ENCODE measurements at places on chromosomes 2 and 18.

GRCh38 chr2:68839260-68839833 lies 31.9 kb downstream of the BMP10 start:
- no peak for DNase-seq

- no peak for DNase-seq
Measured at GRCh38 chr2:216015722-216016464, 2.5 kb upstream of the MREG start.

DNA sequence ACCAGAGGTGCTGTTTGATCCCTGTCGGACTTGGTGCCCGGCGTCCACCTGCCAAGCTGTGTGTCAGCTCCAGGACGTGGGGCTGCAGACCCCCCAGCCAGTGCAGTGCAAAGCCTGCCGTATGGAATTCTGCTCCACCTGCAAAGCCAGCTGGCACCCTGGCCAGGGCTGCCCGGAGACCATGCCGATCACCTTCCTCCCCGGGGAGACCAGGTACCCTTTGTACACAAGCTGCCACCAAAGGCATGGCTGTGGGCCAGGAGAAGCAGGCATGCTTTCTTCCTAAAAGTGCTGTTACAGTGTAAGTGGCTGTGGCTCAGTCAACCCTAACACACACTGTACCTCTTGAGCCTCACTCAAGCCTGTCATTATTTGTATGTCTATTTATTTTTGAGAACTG lies 103.3 kb downstream of the RNF144A start:
- DNase-seq = no peak

DNA sequence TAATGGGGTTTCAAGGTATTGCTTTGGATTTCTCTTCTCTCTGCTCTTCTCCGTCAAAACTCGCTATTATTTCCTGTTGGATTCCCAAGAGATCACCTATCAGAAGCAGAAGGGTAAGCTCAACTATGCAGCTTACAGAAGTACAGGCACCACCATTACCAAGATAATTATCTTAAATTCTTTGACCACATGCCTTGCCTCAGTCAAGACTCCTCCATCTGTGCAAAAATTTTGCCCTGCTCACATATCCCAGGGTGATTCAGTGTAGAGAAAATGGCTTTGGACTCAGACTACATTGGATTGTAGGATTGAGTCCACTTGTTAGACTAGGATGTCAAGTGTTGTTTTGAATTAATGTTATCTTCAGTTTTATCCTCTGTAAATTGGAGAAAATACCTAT lies 698.7 kb downstream of the TDRD15 start:
- no peak for DNase-seq

GRCh38 chr2:174673876-174674275 lies 76.3 kb upstream of the WIPF1 start:
- peak; percentile 82 for DNase-seq

DNA sequence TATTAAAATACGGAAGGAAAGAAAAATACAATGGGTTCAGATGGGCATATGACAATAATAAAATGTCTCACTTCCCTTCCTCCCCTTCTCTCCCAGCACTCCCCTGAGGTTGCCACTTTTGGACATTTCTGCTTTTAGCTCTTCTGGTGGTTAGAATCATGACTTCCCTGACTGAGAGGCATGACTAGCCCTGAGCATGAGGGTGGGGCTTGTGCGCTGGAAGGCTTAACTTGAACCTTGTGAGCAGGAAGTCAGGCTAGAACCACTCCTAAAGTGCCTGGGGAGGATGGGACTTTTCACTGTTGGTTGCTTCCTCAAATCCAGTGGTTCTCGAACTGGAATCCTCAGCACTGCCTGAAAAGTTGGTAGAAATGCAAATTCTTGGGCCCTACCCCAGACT lies 19.7 kb upstream of the ARHGAP25 start:
- DNase-seq = no peak

DNA sequence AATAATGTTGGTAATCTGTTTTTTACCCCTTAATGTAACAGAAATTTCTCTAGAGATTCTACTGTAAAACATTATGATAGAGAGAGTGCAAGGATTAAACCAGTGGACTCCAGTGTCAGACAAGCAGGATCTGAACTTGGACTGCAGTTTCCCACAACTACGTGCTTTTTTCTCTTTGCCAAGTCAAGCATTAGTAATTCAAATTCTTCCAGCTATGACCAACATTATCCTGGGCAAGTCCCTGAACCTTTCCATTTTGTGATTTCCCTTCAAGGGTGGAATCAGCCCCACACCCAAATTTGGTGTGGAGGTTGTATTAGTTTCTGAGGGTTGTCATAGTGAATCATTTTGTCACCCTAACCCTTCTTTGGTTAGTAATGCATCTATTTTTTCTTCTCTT lies 482.0 kb downstream of the ZNF516 start:
- DNase-seq = no peak

GRCh38 chr18:34709750-34710441 lies at the start of gene DTNA:
Gene DTNA, plus strand, starts transcription at chr18:34710298. Its CDS starts 45,679 bp downstream, at chr18:34755977.
- peak; percentile 96 for DNase-seq

GRCh38 chr18:79698668-79699335 lies 19.2 kb downstream of the CTDP1 start:
- no peak for DNase-seq

- DNase-seq = no peak
Measured at GRCh38 chr18:73893880-73894279, 253.8 kb downstream of the FBXO15 start.

- no peak for DNase-seq
Measured at GRCh38 chr2:159128191-159128590, 158.3 kb downstream of the WDSUB1 start.

GRCh38 chr2:173075056-173075780 lies 428 bp upstream of the MAP3K20 start:
- no peak for DNase-seq

DNA sequence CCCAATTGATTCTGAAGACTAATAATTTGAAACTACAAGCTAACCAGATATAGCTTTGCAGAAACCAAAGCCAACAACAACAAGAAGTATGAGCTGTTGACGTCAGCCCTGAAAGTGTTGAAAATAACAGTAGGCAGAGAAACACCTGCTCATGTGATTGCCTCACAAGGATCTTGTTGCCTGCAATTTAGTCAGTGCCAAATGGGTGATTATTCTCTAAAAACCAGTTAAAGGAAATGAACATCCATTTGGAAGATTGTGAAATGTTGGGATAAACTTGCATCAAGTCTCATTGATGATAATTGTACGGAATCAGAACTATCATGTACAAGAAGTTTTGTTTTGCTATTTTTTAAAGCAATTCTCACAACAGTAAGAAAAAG lies 2.8 kb downstream of the CYTIP start:
- no peak for DNase-seq

- DNase-seq = no peak
Measured at GRCh38 chr18:37242826-37243560, 322.6 kb downstream of the CELF4 start.

DNA sequence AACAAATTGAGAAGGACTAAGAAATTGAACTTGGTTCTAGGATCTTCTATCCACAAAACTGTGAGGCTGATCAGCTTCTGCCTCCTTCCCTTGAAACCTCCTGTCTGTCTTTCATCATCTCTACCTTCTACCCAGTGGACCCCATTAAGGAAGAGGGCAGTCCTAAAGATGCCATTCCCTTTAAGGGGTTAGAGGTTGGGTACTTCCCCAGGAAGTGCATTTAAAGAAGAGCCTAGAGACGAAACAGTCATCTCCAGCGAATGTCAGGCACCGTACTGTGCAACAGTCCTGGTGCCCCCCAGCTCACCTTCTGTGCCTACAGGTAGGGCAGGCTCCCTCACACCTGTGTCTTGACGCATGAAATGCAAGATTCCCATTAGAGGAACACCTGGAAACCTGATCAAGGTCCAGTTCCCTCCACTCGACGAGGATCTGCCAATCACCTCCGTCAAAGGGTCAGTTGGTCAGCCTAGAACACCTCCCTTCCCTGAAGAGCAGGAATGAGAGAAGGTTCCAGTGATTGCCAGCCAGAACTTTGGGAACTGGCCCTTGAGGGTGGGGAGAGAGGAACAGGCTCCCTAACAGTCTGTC lies 20.9 kb downstream of the LOXHD1 start:
- no peak for DNase-seq

DNA sequence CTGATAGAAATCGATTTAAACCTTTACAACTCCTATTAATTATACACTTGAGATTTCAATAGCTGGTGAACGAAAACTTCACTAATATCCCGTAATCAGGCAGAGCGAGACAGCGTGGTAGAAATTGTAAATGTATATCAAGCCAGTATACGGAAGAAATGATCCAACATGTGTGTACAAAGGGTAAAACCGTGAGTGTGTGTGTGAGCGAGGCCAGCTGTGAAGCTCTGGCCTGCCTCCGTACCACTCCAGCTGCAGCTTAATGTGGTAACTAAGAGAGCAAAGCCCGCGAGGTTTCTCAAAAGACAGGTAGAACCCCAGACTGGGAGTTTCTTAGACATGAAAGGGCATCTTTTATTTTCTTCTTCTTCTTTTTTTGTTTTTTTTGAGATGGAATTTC lies 52.3 kb upstream of the ZNF516 start:
- no peak for DNase-seq

- peak; percentile 56 for DNase-seq
Measured at GRCh38 chr2:171741189-171741588, 53.9 kb downstream of the DYNC1I2 start.

DNA sequence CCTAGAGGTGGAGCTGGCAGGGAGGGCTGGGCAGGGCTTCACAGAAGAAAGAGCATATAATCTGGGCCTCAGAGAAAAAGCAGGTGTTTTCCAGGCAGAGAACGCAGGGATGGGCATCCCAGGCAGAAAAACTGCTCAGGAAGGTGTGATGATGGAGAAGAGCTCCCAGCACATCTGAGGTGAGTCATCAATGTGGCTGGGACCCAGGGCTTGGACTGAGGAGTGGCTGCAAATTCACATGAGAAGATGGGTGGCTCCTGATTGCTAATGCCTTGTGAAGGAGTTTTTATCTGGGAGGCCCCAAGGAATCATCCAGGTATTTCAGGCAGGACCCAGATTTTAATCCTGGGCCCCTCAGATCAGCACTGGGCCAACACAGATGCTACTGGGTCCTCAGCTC lies 10.2 kb downstream of the IL1F10 start:
- peak; percentile 12 for DNase-seq

DNA sequence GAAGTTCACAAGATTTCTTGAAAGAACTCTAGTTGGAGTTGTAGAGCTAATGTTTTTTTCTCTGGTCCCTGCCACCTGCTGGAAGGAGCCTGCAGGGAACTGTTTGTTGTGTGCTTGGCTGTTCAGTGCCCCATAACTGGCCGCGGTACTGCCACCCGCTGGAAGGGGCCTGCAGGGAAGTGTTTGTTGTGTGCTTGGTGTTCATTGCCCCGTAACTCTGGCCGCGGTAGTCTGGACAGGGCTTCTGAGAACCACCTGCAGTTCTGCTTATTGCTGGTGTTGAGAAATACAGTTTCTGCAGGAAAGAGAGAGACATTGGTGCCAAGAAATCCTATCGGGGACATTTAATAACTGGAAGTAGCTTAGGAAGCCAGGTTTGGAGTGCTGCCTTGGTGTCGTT lies 58.1 kb downstream of the AGAP1 start:
- DNase-seq = peak; percentile 41

DNA sequence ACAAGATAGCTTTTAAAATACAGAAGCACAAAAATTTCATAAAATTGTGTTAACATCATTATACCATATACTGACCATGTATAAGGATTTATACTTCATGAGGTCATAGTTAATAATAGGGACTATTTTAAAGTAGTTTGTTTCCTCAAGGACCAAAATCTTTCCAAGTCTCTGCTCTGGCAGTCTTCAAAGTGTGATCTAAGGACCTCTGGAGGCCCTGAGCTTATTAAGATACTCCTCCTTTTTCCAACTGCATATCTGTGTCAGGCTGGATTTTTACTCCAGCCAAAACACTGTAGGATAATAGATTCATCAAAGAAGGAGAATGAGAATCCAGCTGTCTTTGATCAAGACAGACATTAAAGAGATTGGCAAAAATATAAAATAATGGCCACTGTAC lies 1.7 kb upstream of the SCYGR2 start:
- no peak for DNase-seq

- peak; percentile 88 for DNase-seq
Measured at GRCh38 chr2:172404824-172405223, 22.6 kb upstream of the ITGA6 start.

DNA sequence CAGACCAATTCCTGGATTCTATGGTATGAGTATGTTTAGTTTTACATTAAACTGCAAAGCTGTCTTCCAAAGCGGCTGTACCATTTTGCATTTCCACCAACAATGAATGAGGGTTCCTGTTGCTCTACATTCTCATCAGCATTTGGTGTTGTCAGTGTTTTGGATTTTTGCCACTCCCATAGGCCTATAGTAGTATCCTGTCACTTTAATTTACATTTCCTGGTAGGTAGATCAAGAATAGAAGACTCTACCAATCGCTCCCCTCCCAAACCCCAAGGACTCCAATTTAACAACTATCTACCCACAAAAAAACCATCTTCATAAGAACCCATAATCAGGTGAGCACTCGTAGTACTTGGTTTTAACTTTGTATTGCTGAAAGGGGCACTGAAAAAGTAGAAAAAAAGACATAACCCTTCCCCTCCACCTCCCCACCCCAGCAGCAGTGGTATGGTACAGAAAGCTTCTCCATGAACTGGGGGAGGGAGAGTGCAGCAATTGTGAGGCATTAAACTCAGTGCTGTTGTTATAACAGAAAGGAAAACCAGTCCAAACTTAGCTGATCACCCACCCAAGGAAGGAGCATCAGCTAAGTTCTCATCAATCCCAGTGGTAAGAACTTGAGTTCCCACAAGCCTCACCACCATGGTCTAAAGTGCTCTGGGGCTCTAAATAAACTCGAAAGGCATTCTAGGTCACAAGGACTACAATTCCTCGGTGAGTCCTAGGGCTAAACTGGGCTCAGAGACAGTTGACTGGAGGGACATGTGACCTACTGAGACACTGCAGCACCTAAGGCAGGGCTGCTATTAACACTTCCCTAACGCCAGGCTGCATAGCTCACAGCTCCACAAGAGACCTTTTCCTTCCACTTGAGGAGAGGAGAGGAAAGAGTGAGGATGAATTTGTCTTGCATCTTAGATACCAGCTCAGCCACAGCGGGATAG lies 35.5 kb upstream of the CYTIP start:
- DNase-seq = no peak

GRCh38 chr2:20401489-20401835 lies 45.4 kb upstream of the RHOB start:
- DNase-seq = no peak

DNA sequence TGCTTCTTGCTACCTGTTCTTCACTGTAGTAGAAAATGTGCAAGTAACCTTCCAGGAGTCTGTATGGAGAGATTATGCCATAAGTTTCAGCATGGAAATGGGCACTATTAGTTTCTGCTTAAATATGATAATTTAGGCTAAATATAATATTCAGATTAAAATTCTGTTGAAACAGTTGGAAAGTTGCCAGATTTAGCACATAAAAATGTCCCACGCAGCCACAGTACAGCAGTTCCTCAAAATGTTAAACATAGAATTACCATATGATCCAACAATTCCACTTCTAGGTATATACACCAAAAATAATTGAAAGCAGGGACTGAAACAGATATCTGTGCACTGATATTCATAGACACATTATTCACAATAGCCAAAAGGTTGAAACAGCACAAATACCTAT lies 121.2 kb downstream of the NRP2 start:
- DNase-seq = no peak

DNA sequence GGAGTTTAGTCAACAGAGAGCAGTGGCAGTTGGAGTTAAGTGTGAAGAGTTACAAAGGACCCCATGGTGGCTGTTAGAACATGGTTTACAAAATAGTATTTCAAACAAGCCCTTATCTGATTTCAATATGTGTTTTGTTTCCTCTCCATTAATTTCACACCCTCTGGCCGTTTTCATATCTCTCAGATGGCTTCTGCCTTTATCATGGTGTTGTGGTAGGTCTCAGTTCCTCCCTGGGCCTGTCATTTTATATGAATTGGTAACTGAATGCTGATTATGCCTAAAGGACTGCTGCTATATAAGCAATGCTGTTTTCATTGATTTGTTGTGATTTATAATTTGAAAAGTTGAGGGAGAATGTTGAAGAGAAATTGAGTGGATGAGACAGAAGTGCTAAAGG lies 686.7 kb downstream of the NYAP2 start:
- DNase-seq = no peak

Data from fibroblast of skin of right biceps (primary cell).